ENCODE measurements at places on chromosomes 16 and 17.

GRCh38 chr17:36870720-36870999 is 66.6 kb upstream of the LHX1 start:
- no peak overlapping the region for H3K4me3 ChIP-seq
- H3K27ac ChIP-seq, result no peak overlapping the region
- DNase-seq, result no peak
- H3K36me3 ChIP-seq, result no peaks in the 10 kb centered on the region

DNA sequence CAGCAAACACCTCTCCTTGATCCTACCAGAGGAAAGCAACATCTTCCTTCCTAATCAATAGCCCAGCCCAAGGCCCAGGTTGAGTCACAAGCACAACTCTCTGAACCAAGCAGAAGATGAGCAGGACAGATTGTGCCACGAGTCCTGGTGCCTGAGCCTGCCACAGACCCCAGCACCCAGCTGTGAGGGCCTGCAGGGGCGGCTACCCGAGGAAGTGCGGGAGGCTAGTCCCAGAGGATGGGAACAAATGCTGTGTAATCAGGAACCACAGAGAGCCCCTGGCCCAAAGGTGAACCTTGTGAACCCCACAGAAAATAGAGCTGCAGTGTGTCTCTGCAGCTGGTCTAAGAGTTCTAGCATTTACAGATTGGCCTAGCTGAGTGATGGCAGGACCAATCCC is 126.8 kb upstream of the HSBP1 start:
- H3K4me1 ChIP-seq, result no peaks in the 10 kb centered on the region
- no peaks in the 10 kb centered on the region for H3K27me3 ChIP-seq
- H3K36me3 ChIP-seq, result no peaks in the 10 kb centered on the region

DNA sequence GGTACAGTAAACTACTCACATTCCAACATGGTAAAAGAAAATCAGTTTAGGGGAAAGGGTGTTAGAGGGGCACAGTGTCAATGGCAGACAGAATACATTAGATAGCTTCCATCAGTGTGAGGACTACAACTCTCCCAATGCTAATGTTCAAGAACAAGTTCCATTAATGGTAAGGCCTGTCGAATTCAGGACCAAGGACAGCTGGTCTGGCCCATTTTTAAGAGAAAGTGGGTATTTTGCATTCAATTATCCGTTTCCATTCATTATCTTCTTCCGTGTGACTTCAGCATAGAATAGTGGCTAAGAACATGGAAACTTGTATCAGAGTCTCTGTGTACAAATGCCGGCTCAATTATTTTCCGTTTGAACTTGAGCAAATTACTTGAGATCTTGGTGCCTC is 98.4 kb downstream of the XYLT1 start:
- peaks cover 56% of the 10 kb centered on the region for H3K4me1 ChIP-seq
- no peaks in the 10 kb centered on the region for H3K27me3 ChIP-seq

- DNase-seq, result no peak
- no peaks in the 10 kb centered on the region for H3K27me3 ChIP-seq
- H3K36me3 ChIP-seq, result no peaks in the 10 kb centered on the region
- no peak overlapping the region for H3K4me3 ChIP-seq
- H3K27ac ChIP-seq, result no peak overlapping the region
- H3K4me1 ChIP-seq, result no peaks in the 10 kb centered on the region
Observed at GRCh38 chr16:51710186-51710585, 559.1 kb upstream of the SALL1 start.

DNA sequence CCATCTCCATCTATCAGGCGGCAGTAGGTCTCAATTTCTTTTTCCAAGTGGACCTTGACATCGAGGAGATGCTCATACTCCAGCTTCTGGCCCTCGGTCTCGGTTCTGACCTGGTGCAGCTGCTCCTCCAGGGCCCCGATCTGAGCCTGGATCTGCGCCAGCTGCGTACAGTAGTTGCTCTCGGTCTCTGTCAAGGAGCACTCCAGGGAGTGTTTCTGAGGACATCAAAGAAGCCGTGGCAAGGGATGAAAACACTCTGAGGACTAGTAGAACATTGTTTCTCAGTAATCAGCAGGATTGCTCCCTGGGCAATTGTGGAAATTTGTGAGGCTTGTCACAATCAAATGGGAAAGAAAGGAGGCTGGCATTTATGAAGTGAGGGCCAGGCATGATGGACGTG is 5.9 kb downstream of the KRT28 start:
- H3K4me1 ChIP-seq, result no peaks in the 10 kb centered on the region
- H3K27me3 ChIP-seq, result no peaks in the 10 kb centered on the region
- no peak overlapping the region for H3K4me3 ChIP-seq
- no peak overlapping the region for H3K27ac ChIP-seq

Data from lower lobe of right lung (tissue), 2 donors.